AG20443 (cell line): ENCODE measurements at places on chromosomes 5 and 9.

GRCh38 chr9:7376833-7377232 is 422.7 kb downstream of the DMAC1 start:
- DNase-seq: no peak

DNA sequence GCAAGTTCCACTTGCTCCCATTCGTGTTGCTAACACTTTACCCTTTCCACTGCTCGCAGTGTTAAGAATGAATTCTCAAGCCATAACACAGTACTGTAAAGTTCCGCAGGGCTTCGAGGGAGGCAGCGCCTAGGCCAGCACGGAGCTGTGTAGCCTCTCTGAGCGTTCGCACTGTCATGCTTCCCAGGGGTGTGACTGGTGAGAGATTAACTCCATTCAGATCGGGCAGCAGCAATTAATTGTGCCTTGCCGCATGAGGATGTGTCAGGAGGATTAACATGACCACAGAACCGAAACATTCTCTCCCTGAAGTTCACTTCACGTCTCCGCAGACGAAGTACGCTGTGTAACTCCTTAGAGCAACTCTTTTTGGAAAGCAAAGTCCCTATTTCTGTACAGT is 23.2 kb downstream of the ZBTB34 start:
- no peak for DNase-seq

- no peak for DNase-seq
These were observed 107.1 kb upstream of the POC5 start for GRCh38 chr5:75824323-75824722.

DNA sequence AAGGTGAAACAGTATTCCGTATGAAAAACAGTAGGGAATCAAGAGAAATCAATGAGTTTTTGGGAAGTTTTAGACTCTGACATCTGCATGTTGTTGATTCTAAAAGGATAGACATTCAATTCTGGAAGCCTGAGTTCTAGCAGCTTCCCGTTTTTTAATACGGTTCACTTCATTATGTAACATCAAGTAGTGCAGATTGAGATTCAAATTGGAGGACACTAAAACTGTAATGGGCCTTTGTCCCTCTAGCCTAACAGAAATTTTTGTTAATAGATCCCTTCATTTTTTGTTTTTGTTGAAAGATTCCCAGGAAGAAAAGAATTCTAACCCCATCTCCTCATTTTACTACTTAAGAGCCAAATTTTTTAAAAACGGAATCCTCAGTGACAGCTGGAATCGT is 384.6 kb downstream of the SH3GL2 start:
- DNase-seq: no peak

DNA sequence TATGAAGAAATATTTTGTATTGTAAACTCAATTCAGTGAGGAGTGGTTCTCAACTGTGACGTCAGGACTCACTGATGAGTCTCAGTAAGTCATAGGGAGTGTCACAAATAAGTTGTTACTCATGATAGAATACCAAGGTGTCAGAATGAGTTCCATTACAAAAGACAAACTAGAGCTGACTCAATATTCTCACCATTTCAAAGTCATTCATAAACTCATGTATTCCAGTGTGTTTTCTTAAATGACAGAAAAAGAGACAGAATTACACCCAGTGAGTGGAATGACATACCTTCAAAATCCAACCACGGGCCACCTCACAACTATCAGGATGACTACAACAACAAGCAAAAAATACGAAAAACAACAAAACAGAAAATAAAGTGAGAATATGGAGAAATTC is 321.5 kb downstream of the ENC1 start:
- no peak for DNase-seq

GRCh38 chr5:157509587-157509986 is 49.6 kb downstream of the NIPAL4 start:
- DNase-seq: no peak

DNA sequence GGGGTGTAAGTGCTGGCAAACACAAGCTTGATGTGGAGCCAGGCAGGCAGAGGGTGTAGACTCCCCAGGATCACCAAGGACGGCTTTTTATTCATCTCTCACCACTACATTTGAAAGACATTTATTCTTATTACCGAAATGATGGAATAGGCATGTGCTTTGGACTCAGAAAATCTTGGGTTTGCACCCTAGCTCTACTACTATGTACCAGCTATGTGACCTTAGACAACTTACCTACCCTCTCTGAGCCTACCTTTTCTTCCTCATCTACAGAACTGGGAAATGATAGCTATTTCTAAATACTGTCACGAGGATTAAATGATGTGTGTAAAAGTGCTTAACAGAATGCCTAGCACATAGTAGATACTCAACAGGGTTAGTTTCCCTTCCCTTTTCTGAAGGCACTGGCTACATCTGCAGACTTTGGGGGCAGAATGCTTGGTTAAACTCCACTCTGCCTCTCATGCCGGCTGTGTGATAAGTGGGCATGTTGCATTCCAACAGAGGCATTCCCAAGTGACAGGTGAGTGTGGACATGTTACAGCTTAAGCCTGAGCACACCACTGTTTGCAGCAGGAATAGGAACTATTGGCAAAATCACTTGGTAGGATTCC is 94.8 kb downstream of the SLC1A3 start:
- DNase-seq: no peak

DNA sequence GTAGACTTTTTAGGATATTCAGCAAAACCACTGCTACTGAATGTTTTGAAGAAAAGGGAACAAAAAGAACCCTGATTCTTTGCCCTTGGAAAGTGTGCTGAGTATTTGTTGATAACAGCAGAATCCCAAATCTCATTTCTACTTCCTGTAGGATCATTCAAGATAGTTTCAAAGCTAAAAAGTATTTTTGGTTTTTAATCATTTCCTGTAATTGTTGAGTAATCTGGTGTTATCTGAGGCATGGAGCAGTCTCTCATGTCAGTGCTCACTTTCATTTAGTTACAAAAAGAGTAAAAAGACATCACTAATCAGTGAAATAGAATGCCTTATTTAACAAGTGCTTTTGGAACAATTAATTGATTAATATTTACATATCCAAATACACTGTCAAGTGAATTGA is 56.1 kb downstream of the ITGA2 start:
- peak; percentile 11 for DNase-seq
